OCI-M1 (cell line): ENCODE measurements at places on chromosomes 6 and 20.

- DNase-seq: no peak
These were observed 758.3 kb downstream of the HDGFL1 start for GRCh38 chr6:23327621-23328020.

DNA sequence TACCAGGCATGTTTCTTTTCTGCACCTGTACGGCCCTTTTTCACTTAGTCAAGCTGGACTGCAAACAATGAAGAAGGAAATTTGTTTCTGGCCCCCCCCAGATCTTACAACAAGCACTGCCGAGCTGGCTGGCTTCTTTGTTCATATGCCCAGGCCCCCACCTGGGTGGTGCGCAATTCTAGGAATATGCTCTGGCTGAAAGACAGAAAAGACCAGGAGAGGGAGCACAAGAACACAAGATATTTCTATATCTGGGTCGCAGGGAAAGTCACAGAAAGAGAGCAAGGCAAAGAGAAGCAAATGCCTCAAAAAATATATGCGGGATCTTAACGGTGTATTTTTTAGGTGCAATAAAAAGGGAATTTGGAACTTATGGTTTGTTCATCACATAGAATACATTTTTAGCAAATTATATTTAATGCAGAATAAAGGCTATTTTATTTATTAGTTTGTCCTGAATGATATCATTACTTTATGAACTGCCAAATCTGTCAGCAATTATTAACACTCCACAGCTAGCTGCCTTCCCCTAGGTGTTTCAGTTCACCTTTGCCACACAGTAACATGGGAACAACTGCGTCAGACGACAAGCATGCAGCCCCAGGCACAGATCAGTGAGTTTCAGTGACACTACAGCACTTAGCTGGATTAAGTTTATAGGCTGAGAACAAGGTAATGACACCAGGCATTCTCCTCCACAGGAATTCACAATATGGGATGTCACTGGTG, 76.5 kb downstream of the GJA10 start:
- DNase-seq: peak; percentile 87

GRCh38 chr6:130393306-130393705, 27.5 kb downstream of the TMEM200A start:
- DNase-seq: no peak

- DNase-seq: no peak
These were observed 90.0 kb upstream of the BACH2 start for GRCh38 chr6:90386399-90387382.

- no peak for DNase-seq
These were observed 394.4 kb downstream of the CDH26 start for GRCh38 chr20:60352596-60352995.

GRCh38 chr20:9068841-9069663, at the start of gene PLCB4:
TSS of gene PLCB4 (plus strand) at chr20:9069087. CDS start at chr20:9307815, 238,728 bp downstream.
- DNase-seq: no peak

GRCh38 chr6:110852773-110853172, 21.8 kb upstream of the AMD1 start:
- no peak for DNase-seq

- no peak for DNase-seq
These were observed 99.1 kb downstream of the HIVEP2 start for GRCh38 chr6:142845624-142846458.
